ENCODE measurements at places on chromosomes 7 and 10. TPM values are rescaled to one million over a fixed set of nuclear protein-coding genes. Genes with fewer than 3 reads are reported as not detected.

DNA sequence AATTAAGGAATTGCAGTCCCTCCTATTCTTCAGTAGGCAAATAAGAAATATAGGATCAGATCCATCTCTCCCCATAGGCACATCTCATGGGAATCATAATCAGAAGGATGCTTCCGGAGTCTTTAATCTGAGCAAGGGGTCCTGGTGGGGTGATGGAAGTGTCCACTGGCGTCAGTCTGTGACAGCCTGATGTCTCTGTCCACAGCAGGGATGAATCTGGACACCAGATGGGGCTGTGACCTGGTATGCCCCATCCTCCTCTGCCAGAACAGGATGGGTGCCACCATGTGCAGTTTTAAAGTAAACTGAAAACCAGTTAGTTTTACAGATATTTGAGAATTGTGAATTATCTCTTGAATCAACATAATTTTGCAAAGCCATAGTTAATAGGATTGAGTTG, 148.7 kb downstream of the C1GALT1 start:
- DNase-seq = no peak

GRCh38 chr10:98268694-98269431, 869 bp upstream of the LOXL4 start:
- DNase-seq = no peak

DNA sequence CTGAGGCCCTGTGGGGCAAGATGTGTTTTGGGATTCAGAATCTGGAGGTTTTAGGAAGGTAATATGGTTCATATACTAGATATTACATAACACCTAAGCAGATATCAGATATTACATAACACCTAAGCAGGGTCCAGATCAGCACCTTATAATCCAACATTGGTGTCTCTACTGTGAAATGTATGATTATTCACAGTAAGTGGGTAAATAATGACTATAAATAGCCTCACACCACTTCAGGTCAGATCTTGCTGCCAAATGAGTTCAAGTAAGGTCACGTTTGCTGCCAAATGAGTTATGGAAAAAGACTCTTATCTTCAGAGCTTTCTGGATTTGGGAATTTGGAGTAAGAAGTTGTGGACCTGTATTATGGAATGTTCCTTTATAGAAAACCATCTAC, 14.6 kb downstream of the ADRB1 start:
- DNase-seq = no peak

DNA sequence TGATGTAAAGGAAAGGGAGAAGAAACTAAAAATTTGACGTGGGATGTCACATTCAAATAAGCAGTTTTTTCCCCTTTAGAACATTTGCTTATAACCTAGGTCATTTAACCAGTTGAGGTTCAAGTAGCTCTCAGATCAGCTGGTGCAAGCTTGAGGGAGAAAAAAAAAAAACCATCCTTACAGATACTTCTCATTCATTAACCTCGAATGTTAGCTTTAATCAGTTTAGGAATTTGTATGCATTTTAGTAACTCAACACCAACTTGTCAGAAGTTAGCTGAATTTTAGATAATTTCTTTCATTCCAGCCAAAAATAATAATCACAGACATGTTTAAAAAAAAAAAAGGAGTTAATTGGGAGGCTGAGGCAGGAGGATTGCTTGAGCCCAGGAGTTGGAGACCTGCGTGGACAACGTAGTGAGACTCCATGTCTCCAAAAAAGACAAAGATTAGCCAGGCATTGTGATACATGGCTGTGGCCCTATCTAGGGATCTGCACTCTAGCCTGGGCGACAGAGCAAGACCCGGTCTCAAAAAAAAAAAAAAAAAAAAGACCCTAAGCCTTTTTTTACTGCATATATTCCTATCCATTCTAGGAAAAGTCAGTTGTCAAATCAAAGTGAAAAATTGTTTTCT, 46.2 kb downstream of the BMPR1A start:
- DNase-seq = no peak

DNA sequence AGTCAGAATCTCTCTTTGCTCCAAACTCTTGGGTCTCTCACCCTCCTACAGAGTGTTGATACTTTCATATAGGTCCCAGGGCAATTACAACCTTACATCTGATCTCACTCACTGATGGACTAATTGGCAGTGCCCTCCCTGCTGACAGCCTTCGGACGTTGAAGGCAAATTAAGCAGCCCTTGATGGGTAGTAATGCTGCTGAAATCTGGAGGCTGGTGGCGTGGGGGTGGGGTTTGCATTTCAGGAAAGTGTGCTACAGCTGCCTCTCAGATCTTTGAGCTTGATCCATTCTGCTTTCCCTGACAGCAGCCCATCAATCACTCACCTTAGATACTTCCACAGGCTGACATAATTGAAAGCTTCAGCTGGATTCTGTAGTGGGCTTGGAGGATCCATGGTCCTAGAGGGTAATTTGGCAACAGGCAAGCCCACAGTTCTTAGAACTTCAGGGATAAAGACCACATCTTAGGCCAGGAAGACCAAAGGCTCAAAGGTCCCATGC, 349.1 kb upstream of the PODXL start:
- no peak for DNase-seq

DNA sequence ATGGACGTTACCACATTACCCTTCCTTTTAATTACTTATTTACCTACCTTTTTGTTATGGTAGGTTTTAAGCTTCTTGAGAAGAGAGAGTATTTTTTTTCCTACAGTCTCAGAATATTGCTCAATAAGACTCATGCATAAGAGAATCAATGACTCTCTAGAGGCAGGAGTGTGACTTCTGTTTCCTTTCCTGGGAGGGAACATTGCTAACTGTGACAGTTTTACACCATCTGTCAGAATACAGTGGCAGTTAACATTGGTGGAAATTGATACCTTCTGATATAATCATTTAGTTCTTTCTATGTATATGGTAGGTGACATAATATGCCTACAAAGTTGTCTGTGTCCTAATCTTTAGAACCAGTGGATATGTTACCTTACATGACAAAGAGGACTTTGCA, 348.7 kb upstream of the POT1 start:
- no peak for DNase-seq

DNA sequence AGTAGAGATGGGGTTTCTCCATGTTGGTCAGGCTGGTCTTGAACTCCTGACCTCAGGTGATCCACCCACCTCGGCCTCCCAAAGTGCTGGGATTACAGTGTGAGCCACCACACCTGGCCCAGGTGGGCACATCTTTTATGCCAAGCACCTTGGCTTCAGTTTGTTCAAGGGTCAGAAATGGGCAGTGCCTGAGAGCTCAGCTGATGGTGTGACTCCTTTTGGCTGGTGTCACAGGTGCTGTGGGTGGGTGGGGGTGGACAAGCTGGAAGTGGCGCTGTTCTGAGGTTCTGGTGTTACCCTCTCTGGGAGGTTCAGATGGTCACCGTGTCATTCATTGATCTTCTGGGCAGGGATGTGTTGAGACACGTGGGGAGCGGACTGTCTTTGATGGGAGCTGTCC, 11.5 kb downstream of the ADCY1 start:
- DNase-seq = no peak

DNA sequence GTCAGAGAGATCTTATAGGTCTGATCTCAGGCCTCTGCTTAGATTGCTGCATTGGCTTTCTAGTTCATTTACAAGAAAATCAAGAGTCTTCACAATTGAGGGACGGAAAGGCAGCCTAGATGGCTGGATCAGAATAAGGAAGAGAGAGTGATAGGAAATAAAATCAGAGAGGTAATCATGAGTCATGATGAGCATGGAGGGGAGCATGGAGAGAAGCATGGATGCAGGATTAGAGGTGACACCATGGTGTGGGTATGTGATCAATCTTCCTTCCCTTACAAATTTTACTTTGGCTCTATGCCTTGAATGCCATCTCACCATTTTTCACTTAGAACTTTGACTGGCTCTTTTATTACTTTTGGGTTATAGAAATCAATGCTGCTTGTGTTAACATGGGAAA, 1.4 kb downstream of the BCCIP start:
- DNase-seq = peak; percentile 59

GRCh38 chr7:35420656-35421055, 166.8 kb upstream of the TBX20 start:
- no peak for DNase-seq

- DNase-seq = no peak
Observed at GRCh38 chr7:72413886-72414285, 1.7 kb upstream of the CALN1 start.

DNA sequence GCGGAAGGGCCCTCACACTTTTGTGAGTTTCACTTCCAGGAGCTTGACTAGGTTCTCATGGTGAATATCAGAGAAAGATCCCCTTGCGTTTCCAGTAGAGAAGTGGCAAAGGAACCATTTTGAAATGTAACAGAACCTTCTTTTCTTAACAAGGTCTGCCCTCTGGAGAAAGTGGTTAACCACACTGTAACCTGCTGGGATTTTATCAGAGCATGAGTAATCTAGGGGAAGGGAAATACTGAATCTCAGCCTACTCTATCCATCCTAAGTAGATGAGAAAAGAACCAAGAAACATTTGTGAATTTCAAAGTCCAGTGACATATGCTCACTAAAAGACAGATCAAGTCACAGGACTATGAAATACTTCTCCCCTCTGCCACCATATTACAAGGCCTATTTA, 235.5 kb downstream of the ZEB1 start:
- DNase-seq = no peak

GRCh38 chr7:15783987-15784693, 97.7 kb upstream of the MEOX2 start:
- DNase-seq = no peak

GRCh38 chr10:79275431-79275851, 71.8 kb upstream of the PPIF start:
- DNase-seq = no peak

DNA sequence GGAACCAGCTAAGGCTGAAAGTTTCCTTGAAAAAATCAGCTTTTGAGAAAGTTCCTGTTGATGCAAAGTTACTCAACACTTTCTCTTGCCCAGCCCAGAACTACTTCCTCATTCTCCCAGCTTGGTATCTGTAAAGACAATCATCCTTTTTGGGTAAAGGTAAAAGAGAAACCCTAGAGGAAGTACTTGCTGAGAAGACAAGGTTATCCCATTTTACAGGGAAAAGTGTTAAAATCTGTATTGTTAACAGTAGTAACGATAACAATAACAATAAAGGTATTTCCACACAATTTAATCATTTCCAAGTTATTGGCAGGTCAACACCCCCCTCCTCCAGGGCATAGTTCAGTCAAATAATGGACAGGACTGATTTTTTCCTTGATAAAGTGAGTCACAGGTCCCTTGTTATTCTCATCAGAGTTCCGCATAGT, 2.4 kb downstream of the ALOX5 start:
- no peak for DNase-seq

GRCh38 chr10:30098629-30099028, 39.2 kb upstream of the JCAD start:
- DNase-seq = no peak

- no peak for DNase-seq
Observed at GRCh38 chr10:102832987-102833386, 4.2 kb downstream of the CYP17A1 start.

GRCh38 chr10:11673346-11674280, 62.2 kb upstream of the USP6NL start:
- DNase-seq = no peak

DNA sequence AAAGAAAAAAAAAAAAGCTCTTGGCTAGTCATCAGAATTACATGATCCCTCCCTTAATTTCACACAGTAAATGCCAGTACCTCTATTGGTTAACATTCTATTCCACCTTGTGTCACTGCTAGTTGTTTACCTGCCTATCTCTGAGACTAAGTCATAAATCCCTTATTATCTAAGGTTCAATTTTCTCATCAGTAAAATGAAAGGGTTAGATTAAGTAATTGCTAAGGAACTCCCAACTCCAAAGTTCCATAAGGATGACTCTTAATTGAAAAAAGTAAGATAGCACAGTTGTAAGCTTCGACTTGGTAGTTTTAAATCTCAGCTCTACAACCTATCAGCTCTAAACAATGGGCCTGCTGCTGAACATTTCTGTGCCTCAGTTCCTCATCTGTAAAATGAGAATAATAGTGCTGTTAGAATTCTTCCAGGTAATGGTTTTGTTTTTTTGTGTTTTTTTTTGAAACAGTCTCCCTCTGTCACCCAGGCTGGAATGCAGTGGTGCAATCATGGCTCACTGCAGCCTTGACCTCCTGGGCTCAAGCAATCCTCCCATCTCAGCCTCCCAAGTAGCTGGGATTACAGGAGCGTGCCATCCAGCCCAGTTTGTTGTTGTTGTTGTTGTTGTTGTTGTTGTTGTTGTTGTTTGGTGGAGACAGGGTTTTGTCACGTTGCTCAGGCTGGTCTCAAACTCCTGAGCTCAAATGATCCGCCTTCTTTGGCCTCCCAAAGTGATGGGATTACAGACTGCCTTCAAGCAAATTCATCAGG, 35.6 kb downstream of the SRPK2 start:
- DNase-seq = no peak

DNA sequence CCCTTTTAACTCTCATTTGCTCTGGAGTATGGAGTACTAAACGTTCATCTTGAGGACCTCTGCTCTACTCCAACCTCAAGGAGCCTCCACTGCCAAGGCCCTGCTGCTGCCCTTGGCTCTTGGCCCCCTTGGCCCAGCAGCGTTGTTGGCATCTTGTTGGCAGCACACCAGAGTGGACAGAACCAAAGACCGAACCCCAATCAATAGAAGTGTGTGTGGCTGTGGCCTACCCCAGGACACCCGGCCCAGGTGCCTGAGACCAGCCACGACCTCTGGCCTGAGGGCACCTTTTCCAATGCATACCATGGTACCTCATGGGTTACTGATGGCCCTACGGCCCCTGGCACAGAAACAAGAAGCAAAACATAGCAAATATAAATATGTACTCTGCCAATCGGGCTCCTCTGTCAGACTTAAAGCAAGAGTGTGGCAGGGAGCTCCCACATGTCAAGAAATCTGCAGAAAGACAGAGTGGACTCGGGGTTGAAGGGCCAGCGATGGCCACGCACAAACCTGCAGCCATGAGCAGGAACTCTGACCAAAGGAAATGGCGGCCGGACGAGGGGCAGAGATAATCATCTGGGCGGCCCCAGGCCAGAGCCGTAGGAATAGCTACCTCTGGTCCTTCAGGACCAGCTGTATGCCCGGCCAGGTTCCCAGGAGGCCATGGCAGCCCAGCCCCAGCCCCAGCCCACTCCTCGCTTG, 2.9 kb downstream of the NPC1L1 start:
- no peak for DNase-seq

The PRSS2 gene
- total RNA-seq = not detected

The NEBL gene
- 0.59 TPM for total RNA-seq

The PILRA gene
- total RNA-seq = 9.8 TPM

The RASA4B gene
- total RNA-seq = 28.6 TPM

The FAM3C gene
- 80.2 TPM for total RNA-seq

The CPVL gene
- total RNA-seq = not detected

The PAX4 gene
- not detected for total RNA-seq

The TRIM50 gene
- not detected for total RNA-seq

The ZNF212 gene
- 18.7 TPM for total RNA-seq
